ENCODE measurements at places on chromosomes 1 and 21. TPM values are rescaled to one million over a fixed set of nuclear protein-coding genes. Genes with fewer than 3 reads are reported as not detected.

SYCP1 gene
- total RNA-seq: not detected

B4GALT2 gene
- total RNA-seq: 82.3 TPM

AMY1B gene
- total RNA-seq: not detected

ADAMTSL4 gene
- total RNA-seq: 7.7 TPM

PCBP3 gene
- 1.1 TPM for total RNA-seq

L1TD1 gene
- not detected for total RNA-seq

MIXL1 gene
- total RNA-seq: not detected

GBP6 gene
- total RNA-seq: not detected

CDK18 gene
- total RNA-seq: 4.1 TPM

PWP2 gene
- 37.9 TPM for total RNA-seq

STMN1 gene
- total RNA-seq: 462 TPM

CRP gene
- not detected for total RNA-seq

F11R gene
- total RNA-seq: 5.7 TPM
